ENCODE measurements at places on chromosomes 11 and 22.

DNA sequence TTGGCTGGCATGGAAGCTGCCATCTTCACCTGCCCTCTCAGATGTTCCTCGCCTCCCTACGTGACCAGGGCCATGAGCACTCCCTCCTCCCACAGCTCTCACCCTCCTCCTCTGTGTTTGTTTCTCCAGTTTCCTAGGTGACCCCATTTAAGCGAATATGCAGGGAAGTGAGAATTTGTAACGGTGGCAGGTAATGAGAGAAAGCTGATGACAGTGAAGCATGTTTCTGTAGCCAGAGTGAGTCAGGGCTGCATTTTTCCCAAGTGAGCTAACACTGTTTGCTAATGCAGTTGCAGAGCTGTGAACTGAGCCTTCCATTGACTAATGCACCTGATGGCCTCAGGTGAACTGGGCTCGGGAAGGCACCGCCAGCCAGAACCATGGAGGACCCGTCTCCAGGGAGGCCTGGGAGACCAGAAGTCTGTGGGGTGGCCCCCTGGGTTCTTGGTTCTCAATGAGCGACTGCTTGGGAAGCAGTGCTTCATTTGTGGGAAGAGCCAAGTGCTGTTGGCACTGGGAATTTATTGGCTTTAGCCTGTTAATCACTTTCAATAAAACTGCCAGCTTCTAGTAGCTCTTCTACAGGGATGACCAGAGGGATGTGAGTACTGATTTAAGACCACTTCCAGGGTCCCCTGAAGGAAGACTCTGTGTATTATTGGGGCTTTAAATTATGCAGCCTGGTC is 64.5 kb downstream of the BARX2 start:
- DNase-seq = no peak

- DNase-seq = no peak
Observed at GRCh38 chr11:125945797-125946520, at the start of gene VSIG10L2. Gene VSIG10L2, plus strand, starts transcription at chr11:125946044. Its CDS starts 12 bp downstream, at chr11:125946056.

DNA sequence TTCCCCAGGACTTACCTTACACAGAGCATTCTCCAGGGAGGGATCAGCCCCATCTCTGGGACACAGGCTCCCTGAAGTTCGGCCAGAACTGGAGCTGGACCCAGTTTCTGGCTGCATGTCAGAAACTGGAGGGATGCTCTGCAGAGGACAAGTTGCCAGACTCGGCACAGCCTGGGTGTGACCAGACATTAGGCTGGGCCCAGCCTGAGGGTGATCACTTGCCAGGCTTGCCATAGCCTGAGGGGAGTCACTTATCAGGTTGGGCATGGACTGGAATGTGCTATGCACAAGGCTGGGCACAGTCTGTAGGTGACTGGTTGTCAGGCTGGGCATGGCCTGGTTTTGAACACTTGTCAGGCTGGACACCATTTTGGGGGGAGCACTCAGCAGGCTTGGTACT is 30.7 kb upstream of the STK33 start:
- DNase-seq = no peak

DNA sequence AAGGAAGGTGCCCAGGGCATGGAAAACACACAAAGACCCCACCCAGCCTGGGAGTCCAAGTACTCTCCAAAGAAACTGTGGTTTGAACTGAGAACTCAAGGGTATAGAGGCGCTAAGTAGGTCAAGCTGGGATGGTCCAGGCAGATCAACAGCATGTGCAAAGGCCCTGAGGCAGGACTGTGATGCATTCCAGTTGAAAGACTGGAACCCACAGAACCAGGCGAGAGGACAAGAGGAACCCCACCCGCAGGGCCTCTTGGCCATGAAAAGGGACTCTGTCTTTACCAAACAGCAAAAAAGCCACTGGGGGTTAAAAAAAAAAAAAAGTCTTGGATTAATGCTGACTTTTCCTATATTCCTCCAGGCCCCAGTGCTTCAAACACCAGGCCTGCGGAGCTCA is 14.3 kb downstream of the CARD10 start:
- no peak for DNase-seq

DNA sequence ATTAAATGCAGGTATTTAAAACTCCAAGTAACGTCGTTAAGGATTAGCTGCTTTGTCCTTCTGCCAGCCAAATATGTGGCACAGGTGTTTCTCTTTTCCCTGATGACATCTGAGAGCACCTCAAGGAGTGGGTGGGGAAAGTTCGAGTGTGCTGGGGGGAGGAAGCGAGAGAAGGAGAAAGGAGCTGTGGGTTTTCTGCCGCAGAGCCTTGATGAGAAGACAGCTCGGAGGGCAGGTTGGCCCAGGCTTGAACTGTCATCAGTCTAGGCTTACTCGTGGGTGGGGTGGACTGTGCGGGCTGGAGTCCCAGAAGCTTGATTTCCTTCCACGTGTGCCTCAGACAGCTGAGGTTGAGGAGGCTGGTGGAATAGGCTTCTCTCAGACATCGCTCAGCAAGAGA is 15.2 kb upstream of the SORL1-AS1 start:
- no peak for DNase-seq

GRCh38 chr11:130400781-130401483 is 27.5 kb downstream of the ADAMTS8 start:
- no peak for DNase-seq

- no peak for DNase-seq
Observed at GRCh38 chr11:102047305-102047924, at the start of gene CFAP300. Gene CFAP300, plus strand, starts transcription at chr11:102047437. Its CDS starts 34 bp downstream, at chr11:102047471.

DNA sequence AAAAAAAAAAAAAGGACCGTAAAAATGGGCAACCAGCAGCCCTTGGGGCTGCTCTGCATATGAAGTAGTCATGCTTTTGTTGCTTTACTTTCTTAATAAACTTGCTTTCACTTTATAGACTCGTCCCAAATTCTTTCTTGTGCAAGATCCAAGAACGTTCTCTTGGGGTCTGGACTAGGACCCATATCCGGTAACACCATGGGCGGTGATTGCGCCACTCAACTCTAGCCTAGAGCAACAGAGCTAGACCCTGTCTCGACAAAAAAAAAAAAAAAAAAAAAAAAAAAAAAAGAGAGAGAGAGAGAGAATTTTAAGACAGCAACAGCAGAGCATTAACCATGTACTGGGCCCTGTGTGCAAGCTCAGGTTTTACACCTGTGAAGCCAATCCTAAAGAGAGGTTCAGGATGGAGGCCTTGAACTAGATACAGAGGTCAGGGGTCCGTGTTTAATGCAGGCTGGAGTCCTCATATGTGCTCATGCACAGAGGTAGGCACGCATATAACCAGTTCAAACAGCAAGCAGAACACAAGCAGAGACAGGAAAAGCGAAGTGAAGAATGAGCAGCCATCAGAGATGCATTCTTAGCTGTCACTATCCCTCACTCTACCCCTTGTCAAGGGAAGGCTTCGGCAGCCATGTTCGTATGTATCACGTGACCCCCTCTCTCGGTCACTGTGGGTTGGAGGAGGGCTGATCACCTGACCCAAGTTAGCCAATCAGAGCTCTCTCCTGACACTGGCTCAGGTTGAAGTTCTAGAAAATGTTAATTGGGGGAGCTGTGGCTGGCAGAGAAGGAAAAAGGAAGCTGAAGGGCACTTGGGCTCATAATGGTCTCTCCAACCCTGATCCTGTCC is 16.7 kb upstream of the SYT12 start:
- no peak for DNase-seq

DNA sequence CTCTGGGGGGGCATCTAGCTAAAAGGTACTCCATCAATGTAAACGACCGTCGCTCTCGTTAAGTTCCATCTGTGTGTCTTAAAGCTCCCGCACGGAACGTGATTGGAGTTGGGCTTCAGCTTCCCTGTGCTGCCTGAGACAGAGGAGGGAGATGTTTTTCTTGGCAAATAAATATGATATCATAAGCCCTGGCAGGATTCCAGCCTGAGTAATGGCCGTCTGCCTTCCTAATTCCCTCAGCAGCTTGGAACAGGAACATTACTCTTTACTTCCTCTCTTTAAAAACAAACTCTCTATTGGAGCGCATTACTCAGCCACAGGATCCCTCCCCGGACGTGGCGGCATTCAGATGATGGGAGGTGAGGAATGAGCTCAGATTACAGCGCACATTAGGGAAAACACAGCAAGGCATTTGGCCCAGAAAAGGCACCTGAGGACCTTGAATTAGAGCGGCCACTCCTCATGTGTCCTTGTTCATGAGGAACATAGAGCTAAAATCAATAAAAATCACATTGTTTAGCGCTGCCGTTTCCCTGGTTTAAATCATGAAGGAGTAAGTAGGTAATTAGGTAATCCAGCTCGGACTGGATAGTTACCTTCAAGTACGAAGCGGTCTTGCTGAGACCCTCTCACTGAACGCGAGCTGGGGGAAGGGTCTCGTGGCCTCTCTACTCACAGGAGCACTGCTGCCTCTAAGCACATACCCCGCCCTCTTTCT is 230.4 kb downstream of the ST3GAL4 start:
- no peak for DNase-seq

DNA sequence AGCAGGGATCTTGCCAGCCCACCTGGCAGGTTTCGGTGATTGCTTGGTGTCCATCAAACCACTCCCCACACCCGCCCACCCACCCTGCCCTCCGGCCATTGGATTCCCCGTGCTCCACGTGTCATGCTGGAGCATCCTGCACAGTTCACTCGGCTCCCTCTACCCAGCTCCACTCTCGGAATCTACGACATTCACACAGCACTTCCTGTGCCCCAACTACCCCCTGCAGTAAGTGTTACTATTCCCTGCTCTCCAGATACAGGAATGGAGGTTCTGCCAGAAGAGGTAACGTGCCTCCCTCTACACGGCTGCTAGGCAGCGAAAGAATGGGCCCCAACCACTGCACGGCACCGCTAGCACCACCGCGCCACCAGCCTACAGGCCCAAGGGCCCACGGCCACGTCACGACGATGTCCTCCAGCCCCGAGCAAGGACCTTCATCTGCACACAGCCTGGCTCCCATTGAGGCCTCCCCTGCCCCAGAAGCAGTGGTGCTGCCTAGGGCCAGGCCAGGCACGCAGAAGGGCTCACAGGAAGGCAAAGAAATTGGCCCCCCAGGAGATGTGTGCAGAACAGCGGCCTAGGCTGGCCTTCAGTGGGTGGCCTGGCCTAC is 27.6 kb downstream of the WNT7B start:
- no peak for DNase-seq

DNA sequence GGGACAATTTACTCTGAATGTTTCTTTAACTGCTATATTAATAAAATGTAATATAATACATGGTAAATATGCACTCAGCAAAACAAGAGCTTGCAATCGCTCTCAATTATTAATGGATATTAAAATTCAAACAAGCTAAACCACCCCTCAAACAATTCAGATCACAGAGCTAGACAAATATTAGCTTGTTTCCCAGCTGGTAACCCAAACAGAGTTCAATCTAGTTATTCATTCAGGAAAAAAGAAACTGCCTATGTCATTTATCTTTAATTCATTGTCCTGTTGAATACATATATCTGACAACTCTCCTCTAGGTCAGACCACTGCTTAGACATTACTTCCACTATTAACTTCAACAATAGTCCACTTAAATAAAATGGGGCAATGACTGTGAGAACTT is 78.7 kb downstream of the SERGEF start:
- no peak for DNase-seq

GRCh38 chr11:34492806-34493414 is 20.7 kb downstream of the ELF5 start:
- no peak for DNase-seq

- DNase-seq = no peak
Observed at GRCh38 chr11:64611869-64612646, 21.0 kb downstream of the SLC22A12 start.

DNA sequence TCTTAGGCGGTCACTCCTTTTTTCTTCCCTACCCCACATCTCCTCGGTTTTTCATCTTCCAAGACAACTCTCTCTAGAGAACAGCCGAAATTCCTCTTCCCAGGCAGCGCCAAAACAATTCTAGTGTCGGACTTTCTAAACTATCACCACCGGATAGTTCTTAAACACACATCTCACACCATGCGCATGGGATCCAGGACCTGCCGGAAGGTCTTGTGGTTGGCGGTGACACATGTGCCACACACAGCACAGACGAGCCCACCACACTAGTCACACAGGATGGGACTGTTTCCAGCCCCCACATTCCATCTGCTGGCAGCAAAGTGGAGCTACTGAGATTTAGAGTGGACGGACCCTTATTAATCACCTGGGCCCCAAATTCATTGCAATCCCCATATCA is 614.9 kb upstream of the CADM1 start:
- no peak for DNase-seq

DNA sequence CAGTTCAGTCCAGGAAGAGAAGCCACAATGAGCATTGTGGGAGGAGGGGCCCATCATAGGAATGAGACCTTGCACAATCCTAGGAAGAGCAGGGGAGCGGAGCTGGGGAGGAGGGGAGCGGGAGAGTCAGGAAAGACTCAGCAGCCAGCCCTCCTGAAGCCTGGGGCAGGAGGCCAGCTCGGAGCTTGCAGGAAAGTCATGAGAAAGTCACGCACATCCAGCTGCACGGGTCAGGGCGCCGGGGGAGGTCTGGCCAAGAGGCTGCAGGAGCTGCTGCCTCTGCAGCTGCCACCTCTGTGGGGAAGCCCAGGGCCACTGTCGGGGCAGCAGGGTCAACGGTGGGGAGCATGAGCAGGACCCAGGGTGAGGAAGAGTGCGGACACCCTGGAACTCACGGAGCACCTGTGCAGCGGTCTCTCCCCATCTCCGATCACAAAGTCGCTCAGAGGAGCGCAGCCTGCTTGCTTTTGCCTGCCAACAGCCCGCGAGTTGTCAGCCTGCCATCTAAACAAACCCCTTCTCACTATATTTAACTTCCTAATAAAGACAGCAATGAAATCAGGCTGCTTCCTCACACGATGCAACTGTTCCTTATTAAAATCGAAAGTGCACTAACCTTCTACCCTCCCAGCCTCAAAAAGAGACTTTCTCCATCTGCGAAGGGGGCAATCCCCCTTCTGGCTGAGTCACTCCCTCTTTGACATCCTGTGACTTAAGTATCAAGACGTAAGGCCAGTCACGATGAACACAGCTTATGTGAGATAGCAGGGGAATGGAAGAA is 52.9 kb upstream of the RTL6 start:
- DNase-seq = no peak

- no peak for DNase-seq
Observed at GRCh38 chr11:50077526-50077925, 44.9 kb downstream of the OR4C45 start.

- no peak for DNase-seq
Observed at GRCh38 chr11:134097166-134097565, 28.3 kb downstream of the JAM3 start.

GRCh38 chr11:58923300-58923788 is 15.9 kb upstream of the GLYATL1 start:
- no peak for DNase-seq

DNA sequence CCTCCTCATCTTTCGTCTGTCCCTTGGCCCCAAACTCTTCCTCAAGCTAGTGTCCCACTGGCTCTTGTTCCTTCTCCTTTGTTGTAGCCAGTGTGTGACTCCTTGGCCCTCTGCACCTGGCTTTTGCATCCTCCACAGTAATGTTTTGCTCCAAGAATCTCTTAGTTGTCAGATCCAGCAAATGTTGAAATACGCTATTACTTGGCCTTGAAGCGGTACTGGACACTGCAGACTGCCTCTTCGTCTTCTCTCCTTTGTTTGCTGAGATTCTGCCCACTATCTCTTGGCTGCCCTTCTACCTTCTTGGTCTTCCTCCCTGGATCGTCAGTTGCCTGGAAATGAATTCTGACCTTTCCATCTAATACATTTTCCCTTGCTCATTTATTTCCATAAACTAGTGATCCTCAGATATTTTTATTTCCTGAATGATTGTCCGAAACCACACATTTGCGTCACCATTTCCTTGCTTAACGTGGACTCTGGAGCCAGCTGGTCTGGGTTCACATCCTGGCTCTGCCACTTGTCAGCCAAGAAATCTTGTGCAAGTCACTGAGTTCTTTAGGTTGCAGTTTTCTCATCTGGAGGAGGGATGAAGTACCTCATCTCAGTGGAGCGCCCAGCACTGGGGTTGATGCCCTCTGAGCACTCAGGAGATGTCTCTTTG is 113.6 kb downstream of the LDLRAD3 start:
- no peak for DNase-seq

- DNase-seq = no peak
Observed at GRCh38 chr22:47149976-47150375, 387.5 kb downstream of the TBC1D22A start.

Measured in stimulated activated CD4-positive, alpha-beta T cell treated with anti-CD3 and anti-CD28 coated beads, Interleukin-1b, Interleukin-23, amount 100 ng/mL, for 1 hour (primary cell).